ENCODE measurements at places on chromosomes 2 and 18.

GRCh38 chr2:170243898-170244297 lies 66.0 kb downstream of the MYO3B start:
- no peak for DNase-seq

DNA sequence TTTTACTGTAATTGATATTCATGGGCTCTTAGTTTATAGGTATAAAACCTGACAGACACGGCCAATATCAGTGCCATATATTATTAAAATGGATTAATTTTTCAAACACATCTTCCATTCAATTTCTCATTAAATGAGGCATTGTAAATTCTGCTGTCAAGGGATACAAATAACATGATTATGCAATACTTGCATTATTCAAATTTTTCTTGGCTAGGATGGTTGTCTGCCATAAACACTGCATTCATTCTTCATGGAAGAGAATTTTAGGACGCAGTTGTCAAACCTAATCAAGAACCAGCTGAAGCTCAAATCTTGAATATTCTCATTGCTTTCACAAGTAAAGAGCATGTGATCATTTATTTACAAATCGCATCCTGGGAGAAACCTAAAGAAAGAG lies 255.6 kb downstream of the RDH14 start:
- DNase-seq = no peak

DNA sequence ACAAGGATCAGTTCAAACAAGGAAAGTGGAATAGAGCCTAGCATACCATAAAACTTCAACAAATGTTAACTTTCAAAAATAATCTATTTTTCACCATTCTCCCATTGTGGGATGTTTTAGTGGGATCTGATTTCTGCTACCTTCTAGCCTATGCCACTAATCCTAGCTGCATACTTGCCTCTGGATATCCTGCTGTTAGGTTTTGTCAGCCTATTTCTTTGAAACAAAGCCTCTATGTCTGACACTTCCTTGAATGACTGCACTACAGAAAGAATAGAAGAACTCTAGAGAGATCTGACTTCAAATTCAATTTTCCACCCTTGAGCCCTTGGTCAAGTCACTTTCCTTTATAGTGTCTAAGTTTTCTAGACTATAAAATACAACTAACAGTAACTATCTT lies 291.5 kb downstream of the PTH2R start:
- no peak for DNase-seq

DNA sequence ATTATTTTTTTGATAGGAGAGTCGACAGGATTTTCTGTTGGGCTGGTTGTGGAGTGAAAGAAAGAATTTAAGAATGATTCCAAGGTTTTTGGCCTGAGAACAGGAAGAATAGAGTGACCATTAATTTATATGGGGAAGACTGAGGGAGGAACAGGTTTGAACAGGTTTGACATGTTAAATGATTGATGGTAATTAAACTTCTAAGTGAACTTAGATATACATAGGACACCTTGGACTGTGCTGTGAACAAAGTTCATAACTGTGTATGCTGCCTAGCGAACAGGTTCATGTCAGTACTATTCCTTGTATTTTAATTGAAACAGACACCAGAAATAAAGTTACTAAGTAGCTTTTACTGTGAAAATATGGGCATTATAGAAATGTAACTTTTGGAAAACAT lies 212.0 kb downstream of the SPAG16 start:
- DNase-seq = no peak

DNA sequence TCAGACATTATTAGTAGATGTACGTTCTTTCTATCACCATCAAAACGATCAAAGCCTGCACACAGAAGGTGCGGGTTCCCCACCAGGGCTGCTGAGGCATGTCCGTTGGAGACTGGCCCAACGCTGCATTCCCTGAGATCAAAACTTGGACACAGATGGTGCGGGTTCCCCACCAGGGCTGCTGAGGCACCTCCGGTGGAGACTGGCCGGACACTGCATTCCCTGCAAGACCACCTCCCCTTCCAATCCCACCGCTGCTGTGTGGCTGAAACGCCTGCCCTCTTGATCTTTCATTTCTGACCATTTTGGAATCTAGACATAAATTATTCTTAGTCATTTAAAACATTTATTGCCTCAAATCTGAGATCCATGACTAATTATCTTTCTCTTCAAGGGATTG lies 254.2 kb upstream of the SALL3 start:
- DNase-seq = peak; percentile 11

- DNase-seq = peak; percentile 19
Measured at GRCh38 chr2:126907671-126908070, 9.0 kb downstream of the TEX51 start.

DNA sequence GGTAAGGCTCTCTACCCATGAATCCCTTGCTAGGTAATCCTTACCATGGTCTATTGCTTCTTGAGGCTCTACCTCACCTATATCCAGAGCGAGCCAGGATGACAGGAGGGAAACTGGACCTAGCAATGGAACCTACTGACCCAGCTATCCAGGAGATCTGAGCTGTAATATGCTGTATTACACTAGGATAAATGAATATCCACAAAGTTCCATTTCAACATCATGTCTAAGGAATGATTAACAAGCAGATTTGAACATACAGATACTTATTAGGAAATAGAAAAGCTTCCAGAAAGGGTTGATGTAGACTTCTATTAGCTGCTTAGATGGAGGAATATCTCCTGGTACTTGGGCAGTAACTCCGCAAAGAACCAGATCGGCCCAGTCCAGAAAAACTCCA lies 110.1 kb downstream of the BAZ2B start:
- DNase-seq = no peak

DNA sequence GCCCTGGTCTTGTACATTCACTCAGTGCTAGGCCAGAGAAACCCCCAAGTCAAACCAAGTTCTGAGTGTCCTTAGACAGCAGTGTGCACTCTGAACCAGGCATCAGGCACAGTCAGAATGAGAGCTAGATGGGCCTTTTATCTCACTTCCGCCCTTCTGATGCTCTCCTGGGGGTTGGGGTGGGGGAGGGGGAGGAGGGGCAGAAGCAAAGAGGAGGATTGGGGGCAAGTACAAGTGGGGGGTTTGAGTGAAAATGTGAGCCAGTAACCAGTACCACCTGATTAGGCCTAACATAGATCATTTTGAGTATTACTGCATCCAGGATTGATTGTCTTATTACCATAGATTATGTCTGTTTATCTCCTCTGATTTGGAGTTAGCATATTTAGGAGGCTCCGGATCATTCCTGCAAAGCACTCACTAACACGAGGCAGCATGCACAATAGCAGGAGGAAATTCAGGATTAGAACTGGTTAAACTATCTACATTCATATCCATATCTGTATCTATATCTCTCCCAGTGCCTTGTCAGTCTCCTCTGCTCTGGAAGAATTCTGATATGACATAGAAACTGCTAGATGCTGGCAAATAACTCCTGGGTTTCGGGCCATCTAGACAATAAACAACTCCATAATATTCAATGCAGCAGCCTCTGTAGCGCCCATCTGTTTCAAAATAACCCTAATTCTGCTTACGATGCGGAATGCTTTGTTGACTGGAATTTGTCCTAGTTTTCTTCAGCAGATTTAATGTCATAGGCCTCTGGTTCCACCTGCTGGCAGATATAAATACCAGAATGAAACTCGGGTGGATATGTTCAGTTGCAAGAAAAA lies 149.1 kb downstream of the RHBDD1 start:
- DNase-seq = peak; percentile 52

GRCh38 chr2:11977766-11978524 lies 231.5 kb downstream of the LPIN1 start:
- DNase-seq = no peak

DNA sequence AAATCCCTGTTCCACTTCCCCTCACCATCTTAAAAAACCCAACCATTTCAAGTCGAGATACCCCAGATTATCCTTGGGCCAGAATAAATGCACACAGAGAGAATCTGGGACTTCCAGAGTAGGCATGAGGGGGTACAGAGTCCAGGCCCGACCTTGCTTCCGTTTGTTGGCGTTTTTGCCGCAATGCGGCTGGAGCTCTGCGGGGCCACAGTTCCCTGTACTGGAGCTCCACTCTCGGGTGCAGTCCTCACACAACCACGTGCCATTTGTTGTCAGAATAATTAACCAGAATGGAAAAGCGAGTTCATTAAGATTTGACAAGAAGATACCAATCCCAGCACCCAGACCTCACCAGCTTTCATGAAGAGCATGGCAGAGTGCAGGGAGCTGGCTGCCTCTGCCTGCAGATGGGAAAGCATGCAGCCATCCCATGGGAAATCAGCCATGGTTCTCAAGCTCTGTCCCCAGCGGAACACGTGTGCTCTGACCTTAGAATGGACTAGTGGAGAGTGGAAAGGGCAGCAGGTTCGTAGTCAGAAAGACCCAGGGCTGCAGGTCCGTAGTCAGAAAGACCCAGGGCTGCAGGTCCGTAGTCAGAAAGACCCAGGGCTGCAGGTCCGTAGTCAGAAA lies 472.8 kb downstream of the EIPR1 start:
- no peak for DNase-seq

- DNase-seq = no peak
Measured at GRCh38 chr2:77484026-77484425, 38.1 kb downstream of the LRRTM4 start.

DNA sequence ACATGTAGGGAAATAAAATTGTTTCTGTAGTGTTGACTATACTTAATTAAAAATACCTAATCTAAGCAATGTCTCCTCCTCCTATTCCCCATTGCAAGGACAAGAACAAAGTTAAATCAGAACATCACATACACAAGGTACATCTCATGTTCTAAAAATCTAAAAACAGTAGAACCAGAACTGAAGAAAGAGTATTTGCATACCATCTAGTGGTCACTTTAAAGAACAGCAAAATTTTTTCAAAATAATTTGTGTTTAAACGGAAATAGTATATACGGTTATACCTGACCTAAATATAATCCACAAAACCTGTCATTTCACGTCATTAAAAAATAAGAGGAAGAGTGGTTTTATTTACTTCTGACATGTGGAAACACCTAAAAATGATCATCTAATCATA lies 294.3 kb upstream of the KCNH7 start:
- DNase-seq = no peak

DNA sequence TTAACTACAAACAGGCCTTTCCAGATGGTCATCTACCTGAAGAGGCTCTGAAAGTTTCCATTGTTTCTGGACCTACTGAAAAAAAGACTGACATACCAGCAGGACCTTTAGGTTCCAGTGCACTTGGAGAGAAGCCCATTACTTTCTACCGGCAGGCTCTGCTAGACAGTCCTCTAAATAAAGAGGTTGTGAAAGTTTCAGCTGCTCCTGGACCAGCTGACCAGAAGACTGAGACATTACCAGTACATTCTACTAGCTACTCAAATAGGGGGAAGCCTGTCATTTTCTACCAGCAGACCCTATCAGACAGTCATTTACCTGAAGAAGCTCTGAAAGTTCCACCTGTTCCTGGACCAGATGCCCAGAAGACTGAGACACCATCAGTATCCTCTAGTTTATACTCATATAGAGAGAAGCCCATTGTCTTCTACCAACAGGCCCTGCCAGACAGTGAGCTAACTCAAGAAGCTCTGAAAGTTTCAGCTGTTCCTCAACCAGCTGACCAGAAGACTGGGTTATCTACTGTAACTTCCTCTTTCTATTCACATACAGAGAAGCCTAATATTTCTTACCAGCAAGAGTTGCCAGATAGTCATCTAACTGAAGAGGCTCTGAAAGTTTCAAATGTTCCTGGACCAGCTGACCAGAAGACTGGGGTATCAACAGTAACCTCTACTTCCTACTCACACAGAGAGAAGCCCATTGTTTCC lies 65.8 kb downstream of the ALMS1 start:
- DNase-seq = no peak

DNA sequence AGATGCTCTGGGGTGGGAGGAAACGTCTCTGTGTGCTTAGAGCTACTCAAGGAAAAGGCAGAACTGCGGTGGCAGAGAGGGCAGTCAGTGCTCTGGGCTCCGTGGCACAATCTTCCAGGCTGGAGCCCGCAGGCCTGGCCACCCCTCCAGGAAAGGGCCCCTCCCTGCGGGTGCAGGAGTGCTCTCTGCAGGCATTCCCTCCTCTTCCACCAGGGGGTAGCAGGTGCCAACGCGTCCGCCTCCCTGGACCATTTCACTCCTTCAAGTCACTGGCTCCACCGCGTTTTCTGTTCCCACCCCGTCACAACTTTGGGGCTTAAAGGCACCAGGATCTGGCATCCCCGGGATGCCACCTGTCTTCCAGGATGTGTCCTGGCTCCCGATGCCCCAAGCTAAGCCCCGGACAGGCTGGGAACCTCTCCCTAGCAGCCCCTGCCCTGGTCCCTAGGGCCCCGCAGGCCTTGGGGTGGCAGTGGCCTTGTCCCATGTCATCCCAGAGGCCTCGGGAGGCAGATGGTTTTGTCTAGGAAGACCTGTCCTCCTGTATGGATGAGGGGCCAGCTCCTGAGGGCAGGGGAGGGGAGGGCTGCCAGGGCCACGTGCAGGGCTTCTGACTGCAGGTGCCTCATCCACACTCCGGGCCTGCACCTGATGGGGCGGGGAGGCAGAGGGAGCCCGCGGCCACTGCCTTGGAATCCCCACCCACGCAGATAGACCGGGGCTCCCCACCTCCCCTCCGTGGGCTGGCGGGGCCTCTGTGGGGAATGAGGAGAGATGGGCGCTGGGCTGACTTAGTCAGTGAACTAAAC lies 26.4 kb downstream of the KCNIP3 start:
- no peak for DNase-seq

DNA sequence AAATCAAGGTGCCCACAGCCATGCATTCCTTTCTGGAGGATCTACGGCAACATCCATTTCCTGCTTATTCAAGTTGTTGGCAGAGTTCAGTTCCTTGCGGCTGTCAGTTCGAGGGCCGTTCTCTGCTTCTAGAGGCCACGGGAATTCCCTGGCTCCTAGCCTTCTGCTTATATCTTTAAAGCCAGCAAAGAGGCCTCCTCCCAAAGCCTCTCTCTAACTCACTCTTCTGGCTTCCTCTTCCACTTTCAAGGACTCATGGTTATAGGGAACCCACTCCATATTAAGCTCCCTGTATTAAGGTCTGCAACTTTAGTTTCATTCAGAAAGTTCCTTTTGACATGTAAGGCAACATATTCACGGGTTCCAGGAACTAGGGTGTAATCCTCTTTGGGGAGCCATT lies 150.1 kb upstream of the RMP24 start:
- DNase-seq = no peak

GRCh38 chr2:240164586-240164985 lies 24.1 kb upstream of the OTOS start:
- DNase-seq = no peak

GRCh38 chr2:122075381-122075780 lies 319.9 kb downstream of the TSN start:
- DNase-seq = no peak

- no peak for DNase-seq
Measured at GRCh38 chr2:144937910-144938709, 418.2 kb upstream of the ZEB2 start.

DNA sequence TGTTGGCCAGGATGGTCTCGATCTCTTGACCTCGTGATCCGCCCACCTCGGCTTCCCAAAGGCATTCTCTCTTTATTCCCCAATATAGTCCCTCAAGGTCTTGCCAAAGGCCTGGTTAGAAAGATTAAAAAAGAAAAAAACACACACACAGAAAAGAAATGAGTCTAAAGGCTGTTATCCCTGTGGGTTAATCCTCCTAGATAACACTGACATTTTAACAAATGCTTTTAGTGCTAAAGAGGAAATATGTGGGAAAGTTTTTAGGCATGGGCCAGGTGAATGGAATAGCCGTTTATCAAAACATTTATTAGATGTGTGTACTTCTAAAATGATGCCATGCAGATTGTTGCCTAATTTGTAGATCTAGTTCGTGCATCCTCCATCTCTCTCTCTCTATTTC lies 261.6 kb upstream of the FN1 start:
- no peak for DNase-seq
